ENCODE measurements at places on chromosomes 2 and 18.
A peak's percentile ranks its signal among the peaks of the same experiment; 100 is the strongest.

GRCh38 chr18:44881461-44882162 is 200.9 kb downstream of the SETBP1 start:
- no peak for DNase-seq

- no peak for DNase-seq
Measured at GRCh38 chr18:47929681-47930198, 719 bp downstream of the SMAD2 start.

DNA sequence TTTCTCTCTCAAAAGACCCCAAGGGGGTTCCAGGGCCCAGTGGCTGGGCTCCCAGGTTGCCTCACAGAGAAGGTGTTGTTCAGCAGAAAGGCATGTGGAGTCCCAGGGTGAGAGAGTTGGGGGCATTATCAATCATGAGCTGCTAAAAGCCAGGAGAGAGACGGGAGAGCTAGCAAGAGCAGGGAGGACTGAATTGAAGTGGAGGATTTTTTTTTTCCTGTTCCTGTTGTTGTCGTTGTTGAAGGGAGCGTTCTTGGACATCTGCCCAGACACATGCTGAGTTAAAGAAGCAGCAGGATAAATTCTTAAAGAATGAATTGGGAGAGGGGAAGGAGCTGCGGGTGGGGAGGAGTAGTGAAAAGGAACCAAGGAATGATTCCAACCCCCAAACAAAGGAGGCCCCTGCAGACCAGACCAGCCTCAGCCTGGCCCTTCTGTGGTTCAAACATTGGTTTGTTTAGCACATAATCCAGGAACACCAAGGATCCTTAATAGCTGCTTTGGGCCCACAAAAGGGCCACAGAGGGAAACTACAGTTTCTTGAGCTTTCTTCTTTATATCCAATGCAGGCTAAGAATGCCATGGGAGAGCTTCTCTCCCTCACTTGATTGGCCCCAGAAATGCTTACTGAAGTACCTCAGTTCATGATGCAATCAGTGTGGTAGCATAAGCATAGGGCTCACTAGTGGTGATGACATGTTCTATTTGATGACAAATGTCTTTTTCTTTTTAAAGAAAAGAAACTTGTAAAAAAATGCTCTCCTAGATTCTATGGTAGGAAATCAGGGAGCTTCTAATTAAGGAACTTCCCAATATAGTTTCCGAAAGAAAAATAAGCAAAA is 146.0 kb downstream of the SETBP1 start:
- DNase-seq, result peak; percentile 38

- no peak for DNase-seq
Measured at GRCh38 chr18:54112356-54112755, 112.1 kb downstream of the MBD2 start.

- DNase-seq, result no peak
Measured at GRCh38 chr2:85728883-85729824, 24.6 kb upstream of the ATOH8 start.

DNA sequence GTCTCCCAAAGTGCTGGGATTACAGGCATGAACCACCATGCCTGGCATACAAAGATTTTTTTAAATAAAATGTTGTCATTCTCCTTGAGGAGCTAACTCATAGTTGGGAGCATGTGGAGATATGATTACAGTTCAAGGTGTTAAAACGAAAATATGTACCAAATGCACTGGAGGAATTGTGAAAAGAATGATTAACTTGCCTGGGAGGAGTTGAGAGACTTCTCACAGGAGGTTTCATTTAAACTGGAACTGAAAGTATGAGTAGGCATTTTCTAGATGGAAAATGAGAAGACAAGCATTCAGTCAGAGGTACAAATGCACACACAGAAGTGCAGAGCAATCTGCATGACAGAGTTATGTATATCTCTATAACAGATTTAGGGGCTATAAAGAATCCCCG is 126.6 kb upstream of the PDE1A start:
- no peak for DNase-seq

GRCh38 chr2:125642032-125642431 is 1013.9 kb upstream of the GYPC start:
- no peak for DNase-seq

GRCh38 chr18:56598422-56598821 is 40.0 kb downstream of the TXNL1 start:
- DNase-seq, result no peak

GRCh38 chr2:64624108-64624610 is 29.6 kb downstream of the SERTAD2 start:
- no peak for DNase-seq

DNA sequence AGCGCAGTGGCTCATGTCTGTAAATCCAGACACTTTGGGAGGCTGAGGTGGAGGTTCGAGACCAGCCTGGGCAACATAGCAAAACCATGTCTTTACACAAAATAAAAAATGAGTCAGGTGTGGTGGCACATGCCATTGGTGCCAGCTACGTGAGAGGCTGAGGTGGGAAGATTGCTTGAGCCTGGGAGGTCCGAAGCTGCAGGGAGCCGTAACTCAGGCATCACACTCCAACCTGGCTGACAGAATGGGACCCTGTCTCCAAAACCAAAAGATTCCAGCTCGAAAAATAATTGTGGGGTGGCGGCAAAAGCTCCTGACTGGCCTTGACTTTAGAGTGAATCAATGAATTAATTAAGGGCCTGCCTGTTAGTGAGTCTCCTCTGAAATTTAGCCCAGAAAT is 1.2 kb upstream of the ALPP start:
- DNase-seq, result no peak

- DNase-seq, result no peak
Measured at GRCh38 chr2:232416521-232417470, 10.2 kb downstream of the ALPG start.

DNA sequence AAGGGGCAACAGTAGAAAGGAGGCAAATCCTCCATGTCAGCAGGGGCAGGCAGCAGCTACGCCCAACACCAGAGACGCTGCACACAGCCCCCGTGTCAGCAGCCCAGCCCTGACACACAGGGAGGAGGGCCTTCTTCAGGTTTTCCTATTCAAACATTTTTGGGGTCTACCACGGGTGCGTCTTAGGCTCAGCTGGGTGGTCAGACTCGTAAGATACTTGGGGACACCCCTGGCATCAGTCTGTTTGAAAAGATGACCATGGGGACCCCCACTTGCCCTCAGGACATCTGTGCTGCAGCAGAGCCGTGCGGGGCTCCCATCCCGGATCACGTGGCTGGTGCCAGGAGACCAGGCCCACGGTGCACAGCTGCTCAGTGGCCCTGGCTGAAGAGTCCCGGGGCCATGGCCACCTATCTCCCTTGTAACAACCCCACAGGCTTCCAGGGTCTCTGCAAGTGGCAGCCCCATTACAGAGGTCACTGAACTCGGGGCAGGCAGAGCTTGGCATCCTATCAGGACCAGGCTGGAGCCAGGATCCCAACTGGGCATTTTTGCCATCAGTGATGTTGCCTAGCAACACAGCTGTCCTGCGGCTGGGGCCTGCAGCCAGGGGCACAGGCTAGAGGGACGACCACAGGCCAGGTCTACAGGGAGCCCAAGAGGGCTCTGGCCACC is 82.5 kb downstream of the EDAR start:
- no peak for DNase-seq

DNA sequence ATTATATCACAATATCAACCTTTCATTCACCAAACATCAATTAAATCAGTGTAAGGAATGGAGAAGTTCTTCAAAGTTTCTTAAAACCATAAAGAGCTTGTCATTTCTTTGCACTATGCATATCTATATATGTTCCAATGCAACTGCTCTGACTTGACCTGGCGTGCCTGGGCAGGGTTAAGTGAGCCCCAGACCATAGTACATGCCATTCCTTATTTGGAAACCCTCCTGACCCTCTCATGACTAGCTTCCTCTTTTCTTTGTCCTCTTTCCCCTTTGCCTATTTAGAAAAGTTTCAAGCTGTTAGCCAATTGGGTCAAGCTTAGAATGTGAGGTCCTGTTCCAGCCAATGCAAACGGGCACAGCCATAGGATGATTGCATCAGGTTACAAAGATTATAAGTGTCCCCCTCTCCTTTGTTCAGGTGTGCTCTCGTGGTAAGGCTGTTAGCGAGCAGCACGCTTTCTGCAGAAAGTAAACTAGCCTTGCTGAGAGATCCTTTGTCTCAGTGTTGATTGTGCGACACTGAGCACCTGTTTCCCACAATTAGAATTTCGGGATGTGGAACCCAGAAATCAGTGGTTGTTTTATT is 78.2 kb upstream of the UXS1 start:
- no peak for DNase-seq

GRCh38 chr2:62186156-62186905 is 9.6 kb upstream of the B3GNT2 start:
- no peak for DNase-seq

GRCh38 chr2:134381141-134381540 is 127.3 kb downstream of the MGAT5 start:
- DNase-seq, result no peak

DNA sequence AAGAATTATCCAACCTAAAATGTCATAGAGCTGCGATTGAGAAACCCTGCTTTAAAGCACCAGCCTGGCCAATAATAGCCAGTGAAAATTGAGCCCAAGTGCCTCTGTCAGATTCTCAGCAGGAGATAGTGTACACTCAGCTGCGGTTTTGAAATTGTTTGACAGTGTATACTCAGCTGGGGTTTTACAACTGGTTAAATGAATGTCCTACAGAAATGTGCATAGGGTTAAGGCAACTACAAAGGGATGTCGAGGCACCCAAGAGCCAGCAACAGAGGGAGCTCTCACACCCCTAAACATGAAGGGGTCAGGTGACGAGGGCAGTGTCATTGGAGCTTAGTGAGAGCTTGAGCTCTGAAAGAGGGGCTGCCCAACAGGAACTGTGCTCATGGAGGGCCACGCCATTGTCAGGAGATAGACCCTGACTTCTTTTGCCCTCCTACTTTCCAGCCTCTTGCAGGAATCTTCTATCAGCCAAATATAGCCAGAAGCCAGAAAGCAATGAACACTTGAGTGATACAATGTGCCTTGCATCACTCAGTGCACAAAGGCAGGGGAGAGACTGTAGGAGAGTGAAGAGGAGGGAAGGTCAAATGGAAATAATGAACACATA is 15.1 kb downstream of the ACTG2 start:
- DNase-seq, result no peak

GRCh38 chr2:166417669-166418068 is 41.9 kb upstream of the SCN9A start:
- DNase-seq, result peak; percentile 37

GRCh38 chr2:232667989-232668583 is 29.0 kb upstream of the GIGYF2 start:
- DNase-seq, result no peak

- no peak for DNase-seq
Measured at GRCh38 chr18:10319914-10320600, 134.4 kb upstream of the APCDD1 start.

DNA sequence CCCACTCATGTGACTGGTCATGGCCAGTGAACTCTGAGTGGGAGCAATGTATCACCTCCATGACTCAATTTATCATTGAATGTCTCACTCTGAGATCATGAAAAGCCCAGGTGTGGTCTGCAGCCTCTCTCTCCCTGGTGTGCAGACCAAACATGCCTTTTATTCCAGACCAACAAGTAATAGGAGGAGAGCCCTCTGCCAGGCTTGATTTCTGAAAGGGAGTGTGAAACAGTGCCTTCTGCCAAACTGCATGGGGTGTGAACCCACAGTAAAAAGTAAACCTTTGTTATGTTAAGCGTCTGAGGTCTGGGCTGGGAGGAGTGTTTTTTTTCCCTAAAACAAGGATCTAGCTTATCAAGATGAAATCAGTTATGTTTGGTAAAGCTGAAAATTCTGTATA is 601.2 kb downstream of the ADCYAP1 start:
- DNase-seq, result no peak

- DNase-seq, result no peak
Measured at GRCh38 chr18:50855976-50856757, 22.8 kb upstream of the ME2 start.

GRCh38 chr2:216960671-216961268 is 100.9 kb upstream of the TNP1 start:
- DNase-seq, result no peak

GRCh38 chr18:31819106-31819924 is 58.6 kb upstream of the SLC25A52 start:
- DNase-seq, result peak; percentile 8

GRCh38 chr2:168002021-168002553 is 245.3 kb downstream of the STK39 start:
- peak; percentile 18 for DNase-seq

DNA sequence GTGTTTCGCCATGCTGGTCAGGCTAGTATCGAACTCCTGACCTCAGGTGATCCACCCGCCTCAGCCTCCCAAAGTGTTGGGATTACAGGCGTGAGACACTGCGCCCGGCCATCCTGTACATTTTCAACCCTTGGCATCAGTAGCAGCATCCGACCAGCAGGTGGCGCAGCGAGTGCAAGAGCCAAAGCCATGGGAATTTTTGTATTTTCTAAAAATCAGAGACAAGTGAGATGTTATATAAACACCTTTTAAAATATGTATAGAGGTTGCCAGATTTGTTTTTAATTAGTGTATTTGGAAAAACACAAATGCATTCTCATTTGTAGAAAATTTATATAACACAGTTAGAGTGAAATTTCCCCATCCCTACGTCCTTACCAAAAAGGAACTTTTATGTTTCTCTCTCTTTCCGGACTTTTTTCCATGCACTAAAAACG is 36.8 kb downstream of the MOGAT1 start:
- peak; percentile 61 for DNase-seq

- DNase-seq, result no peak
Measured at GRCh38 chr2:235779444-235779896, 285.6 kb downstream of the AGAP1 start.

DNA sequence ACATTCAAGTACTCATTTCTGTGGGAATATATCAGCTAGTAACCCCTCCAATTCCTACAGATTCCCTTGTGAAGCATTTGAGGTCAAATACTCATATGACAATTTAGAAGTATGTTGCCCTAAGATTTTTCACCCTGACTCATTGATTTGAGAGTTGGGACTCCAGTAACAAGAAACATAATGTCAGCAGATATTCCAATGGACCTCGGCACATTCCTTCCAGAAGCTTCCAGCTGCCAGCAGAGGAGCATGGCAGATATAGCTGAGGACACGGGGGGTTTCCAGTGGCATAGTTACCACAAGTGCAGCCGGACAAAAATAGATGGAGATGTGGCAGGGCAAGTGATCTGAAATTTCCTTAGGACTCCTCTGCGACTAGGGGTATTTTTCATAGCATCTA is 101.9 kb upstream of the ARHGAP28 start:
- peak; percentile 49 for DNase-seq

GRCh38 chr2:80351231-80351630 is 46.7 kb upstream of the LRRTM1 start:
- no peak for DNase-seq

DNA sequence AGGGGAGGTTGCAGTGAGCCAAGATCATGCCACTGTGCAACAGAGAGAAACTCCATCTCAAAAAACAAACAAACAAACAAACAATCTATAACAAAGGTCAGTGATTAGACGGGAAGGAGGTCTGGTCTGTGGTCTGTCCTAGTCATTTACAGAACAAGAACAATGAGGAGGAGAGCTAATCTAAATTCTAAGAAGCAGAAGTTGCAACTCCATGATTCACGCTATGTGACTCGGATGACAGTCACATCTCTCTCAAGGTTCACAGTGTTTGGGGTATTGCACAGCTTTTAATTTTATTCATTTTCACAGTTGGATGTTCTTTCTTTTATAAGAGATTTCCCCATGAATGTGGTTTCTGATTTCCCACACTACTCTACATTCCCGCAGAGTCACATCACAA is 218.7 kb upstream of the PIEZO2 start:
- DNase-seq, result peak; percentile 33

GRCh38 chr2:204407204-204408014 is 137.9 kb upstream of the PARD3B start:
- DNase-seq, result no peak

Data from HS-5 (cell line).